GF-D8 (cell line): ENCODE measurements at places on chromosomes 16 and 17.

DNA sequence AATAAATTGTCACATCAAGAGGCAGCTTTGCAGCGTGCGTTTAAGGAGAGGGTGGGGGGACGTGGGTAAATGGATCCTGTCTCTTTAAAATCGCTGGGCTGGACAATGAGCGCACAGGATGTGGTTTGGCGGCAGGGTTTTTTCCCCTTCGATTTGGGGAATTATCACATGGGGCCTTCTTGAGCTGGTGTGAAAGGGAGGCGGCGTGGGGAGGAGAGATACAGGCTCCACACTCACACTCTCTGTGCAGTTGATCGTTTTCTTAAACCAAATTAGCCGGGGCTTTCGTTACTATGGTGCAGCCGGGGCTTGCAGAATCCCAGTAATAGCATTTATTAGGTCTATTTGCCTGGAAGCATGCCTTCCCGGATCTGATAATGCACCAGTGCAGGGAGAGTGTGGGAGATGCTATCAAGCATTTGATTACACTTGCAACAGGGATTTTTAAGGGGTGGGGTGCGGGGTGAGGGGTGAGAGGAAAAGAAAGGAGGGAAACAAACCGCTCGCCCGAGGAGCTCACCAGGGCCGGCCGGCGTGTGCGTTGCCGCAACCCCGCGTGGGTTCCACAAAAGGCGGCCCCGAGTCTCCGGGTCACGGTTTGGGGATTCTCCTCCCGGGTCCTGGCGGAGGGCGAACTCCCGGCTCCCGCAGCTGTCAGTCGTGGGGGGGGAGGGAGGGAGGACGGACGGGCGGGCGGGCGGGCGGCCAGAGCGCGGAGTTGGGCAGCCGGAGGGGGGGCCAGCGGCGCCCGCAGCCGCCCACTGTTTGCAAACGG lies 58.8 kb upstream of the GSE1 start:
- peak; percentile 93 for DNase-seq

DNA sequence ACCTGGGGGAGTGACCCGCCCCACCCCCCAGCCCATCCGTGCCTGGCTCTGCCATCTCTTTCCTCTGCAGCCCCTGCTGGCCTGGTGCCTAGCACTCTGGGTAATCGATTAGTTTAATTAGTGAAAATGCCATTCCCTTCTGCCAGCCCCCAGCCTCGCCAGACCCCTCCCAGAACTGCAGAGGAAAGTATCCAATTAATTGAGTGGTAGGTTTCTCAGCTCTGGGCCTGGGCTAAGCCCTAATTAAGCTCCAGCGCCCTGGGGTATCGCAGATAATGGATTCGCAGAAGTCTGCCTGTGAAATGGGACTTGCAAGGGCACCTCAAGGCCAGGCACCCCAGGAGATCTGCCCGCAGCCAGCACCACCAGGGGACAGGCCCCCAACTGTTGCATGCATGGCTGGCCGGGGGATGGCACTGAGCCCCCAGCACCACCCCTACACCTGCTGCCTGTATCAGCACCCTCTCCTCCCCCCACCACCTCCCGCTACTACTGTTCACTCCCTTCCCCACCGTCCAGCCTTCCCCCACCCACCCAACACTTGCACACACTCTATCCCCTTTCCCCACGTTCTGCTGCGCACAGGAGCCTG lies 19.7 kb upstream of the SPPL2C start:
- DNase-seq: no peak

GRCh38 chr16:1651974-1652312 lies 26.1 kb upstream of the JPT2 start:
- no peak for DNase-seq

DNA sequence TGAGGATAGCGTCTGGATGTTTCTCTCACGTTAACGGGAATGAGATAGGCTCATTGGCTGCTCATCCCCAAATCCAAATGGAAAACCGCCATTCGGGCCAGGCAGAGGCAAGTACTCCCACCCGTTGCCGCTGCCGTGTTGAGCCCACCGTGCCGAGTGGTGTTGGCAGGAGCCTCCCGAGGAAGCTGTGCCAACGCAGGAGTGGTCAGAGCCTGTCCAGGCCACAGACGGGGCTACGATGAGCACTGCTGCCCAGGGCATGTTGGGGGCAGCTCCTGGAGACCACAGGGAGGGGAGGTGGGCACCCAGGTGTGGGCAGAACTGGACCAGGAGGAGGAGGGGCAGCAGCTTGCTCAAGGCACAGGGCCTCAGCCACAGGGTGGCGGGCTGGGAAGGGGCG lies 72.0 kb downstream of the KLHDC4 start:
- DNase-seq: no peak

GRCh38 chr16:49726155-49726554 lies 129.8 kb downstream of the ZNF423 start:
- no peak for DNase-seq

DNA sequence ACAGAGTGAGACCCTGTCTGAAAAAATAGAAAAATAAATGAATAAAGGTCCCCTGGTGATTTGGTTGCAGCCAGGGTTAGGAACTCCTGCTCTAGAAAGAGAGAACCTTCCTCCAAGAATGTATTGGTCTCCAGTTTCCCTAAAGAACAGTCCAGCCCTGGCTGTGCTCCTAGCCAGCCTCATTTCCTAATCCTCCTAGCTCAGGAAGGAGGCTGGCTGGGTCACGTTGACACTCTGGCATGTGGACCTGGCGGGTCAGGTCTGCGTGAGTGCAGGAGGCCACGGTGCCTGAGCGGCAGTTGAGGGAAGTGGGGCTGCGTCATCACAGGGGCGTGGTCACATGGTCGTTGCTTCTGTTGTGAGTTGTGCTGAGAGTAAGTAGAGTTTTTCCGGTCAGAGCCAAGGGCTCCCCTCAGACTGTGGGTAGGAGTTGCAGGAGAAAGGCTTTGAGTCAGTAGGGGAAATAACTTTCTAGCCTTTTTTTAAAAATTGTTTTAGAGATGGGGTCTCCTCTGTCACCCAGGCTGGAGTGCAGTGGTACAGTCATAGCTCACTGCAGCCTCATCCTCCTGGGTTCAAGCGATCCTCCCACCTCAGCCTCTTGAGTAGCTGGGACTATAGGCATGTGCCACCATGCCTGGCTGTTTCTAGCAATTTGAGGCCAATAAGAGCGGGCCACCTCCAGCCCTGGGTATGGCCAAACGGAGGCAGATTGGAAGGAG lies 194.0 kb upstream of the CIBAR2 start:
- DNase-seq: peak; percentile 90

- no peak for DNase-seq
These were observed 197.3 kb upstream of the SDK2 start for GRCh38 chr17:73841431-73842060.

DNA sequence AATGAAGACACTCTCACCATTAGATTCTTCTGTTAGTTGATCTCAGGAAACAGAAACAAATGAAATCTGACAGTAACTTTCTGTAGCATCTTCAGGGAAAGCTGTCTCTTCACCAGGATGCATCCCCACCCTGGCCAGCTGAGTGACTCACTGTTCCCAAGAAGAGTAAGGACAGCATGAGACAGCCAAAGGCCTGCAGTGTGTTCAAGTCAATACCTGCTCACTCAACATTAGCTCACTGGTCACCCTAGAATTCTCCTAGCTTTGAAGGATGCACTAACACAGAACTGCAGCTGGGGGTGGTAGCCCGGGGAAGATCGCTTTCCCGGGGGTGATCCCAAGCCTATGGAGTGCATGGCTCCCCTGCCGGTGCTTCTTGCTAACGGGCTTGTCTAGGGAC lies 28.2 kb upstream of the CLEC18B start:
- no peak for DNase-seq

GRCh38 chr17:18025241-18025944 lies 13.6 kb downstream of the ATPAF2 start:
- no peak for DNase-seq

DNA sequence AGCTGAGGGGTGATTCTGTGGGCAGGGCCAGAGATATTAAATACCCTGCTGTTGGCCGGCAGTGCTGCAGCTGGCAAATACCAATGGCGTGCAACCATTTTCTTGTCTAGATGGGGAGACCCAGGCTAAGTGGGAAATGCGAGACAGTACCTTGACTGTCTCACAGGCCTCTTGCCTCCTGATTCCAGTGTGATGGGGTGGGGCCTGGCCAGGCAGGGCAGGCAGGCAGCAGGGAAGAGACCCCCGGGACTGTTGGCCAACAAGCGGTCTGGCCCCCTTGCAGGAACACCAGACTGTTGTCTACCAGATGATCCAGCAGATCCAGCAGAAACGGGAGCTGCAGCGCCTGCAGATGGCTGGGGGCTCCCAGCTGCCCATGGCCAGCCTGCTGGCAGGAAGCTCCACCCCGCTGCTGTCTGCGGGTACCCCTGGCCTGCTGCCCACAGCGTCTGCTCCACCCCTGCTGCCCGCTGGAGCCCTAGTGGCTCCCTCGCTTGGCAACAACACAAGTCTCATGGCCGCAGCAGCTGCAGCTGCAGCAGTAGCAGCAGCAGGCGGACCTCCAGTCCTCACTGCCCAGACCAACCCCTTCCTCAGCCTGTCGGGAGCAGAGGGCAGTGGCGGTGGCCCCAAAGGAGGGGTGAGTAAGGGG lies 5.7 kb upstream of the CISD3 start:
- no peak for DNase-seq

DNA sequence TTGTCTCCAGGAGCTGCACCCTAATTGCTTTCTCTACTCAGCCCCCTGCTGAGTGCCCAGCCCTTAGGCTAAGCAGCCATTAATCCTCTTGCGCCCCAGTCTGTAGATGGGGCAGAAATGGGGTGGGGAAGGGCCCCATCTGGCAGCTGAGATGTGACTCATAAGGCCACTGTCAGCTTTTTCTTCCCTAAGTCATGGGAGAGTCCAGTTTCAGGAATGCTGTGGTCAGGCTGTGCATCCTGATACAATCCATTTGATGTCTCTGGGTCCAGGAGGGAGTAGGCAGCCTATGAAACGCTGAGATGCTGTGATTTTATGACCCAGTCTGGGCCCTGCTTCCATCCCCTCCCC lies 12.3 kb downstream of the PLXDC1 start:
- no peak for DNase-seq

- no peak for DNase-seq
These were observed 369.1 kb upstream of the XYLT1 start for GRCh38 chr16:17839907-17840306.

- no peak for DNase-seq
These were observed 5.9 kb upstream of the SDK2 start for GRCh38 chr17:73650140-73650539.

GRCh38 chr16:19182481-19182880 lies 14.4 kb downstream of the SYT17 start:
- DNase-seq: no peak

DNA sequence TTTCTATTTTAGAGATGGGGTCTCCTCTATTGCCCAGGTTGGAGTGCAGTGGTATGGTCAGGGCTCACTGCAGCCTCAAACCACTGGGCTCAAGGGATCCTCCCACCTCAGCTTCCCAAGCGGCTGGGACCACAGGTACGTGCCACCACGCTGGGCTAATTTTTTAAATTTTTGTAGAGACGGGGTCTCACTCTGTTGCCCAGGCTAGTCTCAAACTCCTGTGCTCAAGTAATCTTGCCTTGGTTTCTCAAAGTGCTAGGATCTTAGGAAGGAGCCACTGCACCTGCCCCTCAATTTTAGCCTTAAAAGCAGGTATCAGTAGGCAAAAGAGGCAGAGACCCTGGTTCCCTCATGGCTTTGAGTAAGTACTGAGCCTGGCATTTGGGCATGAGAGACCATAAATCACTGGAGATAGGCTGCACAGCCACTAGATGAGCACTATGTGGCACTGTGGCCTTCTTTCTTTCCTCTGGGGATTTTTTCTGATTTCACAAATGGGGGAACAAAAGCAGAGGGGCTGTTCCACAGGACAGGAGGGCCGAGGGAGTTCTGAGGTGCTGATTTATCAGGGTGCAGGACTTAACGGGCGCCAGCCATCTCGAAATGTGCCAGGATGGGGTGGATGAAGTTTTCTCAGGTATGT lies 82.2 kb downstream of the PLXDC1 start:
- DNase-seq: peak; percentile 4
